ENCODE measurements at places on chromosomes 1 and 21. TPM values are rescaled to one million over a fixed set of nuclear protein-coding genes. Genes with fewer than 3 reads are reported as not detected.

GRCh38 chr21:37249112-37249904 lies 17.8 kb downstream of the VPS26C start:
- H3K27ac ChIP-seq, result no peak overlapping the region
- no peak for DNase-seq
- no peaks in the 10 kb centered on the region for H3K36me3 ChIP-seq
- no peak overlapping the region for H3K4me3 ChIP-seq

DNA sequence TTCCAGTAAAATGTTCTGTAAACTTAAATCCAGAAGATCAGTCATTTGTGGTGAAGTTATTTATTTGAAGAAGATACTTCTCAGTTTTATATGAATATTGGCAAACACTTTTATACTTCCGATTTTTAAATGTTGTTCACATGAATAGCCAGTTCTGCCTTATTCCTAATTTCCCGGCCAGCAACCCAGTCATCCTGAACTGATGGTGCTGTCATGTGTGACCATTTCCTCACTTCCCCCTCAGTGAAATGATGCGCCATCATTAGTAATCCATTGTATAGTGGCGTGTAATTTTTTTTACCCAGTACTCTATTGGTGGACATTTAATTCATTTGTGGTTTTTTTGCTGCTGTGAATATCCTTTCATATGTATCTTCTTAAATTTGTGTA lies 16.4 kb downstream of the GPSM2 start:
- no peaks in the 10 kb centered on the region for H3K27me3 ChIP-seq
- no peak for DNase-seq
- H3K36me3 ChIP-seq, result no peaks in the 10 kb centered on the region
- peaks cover 5% of the 10 kb centered on the region for H3K4me1 ChIP-seq
- no peak overlapping the region for H3K4me3 ChIP-seq

GRCh38 chr1:37169241-37169640 lies 134.9 kb upstream of the GRIK3 start:
- H3K27ac ChIP-seq, result no peak overlapping the region
- no peaks in the 10 kb centered on the region for H3K27me3 ChIP-seq
- no peak overlapping the region for H3K4me3 ChIP-seq
- no peaks in the 10 kb centered on the region for H3K36me3 ChIP-seq
- H3K4me1 ChIP-seq, result no peaks in the 10 kb centered on the region

- no peaks in the 10 kb centered on the region for H3K36me3 ChIP-seq
- no peak overlapping the region for H3K4me3 ChIP-seq
- H3K27ac ChIP-seq, result no peak overlapping the region
- H3K27me3 ChIP-seq, result no peaks in the 10 kb centered on the region
- H3K4me1 ChIP-seq, result no peaks in the 10 kb centered on the region
These were observed 6.8 kb upstream of the NFYC start for GRCh38 chr1:40684669-40685068.

DNA sequence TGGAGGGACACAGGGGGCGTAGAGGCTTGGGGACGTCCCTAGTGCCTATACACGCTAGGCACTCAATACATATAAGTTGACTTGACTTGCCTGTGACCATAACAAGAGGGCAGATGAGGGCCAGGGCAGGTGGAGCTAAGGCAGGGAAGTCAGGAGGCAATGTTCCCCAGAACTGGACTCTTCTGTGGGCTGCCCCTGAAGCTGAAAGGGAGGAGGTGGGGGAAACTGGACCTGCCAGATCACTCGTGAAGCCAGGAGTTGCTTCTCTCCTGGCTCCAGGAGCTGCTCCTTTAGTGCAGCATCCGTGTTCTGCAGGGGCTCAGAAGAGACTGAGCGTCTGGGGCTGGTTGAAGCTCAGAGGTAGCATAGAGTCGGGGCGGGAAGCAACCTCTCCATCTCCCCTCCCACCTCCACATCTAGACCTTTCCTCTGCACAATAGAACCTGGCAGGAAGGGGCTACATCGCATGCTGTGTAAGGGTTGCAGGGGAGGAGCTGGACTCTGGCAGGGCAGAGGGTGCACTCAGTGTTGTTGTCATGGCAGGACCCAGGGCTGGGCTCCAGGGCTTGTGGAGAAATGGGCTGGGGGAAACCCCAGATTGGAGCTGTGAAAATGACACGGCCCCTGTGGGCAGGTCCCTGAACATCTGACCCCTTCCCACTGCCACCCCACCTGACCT lies 2.9 kb upstream of the SEMA4A start:
- no peaks in the 10 kb centered on the region for H3K36me3 ChIP-seq
- H3K4me3 ChIP-seq, result no peak overlapping the region
- H3K4me1 ChIP-seq, result no peaks in the 10 kb centered on the region
- no peaks in the 10 kb centered on the region for H3K27me3 ChIP-seq
- no peak for DNase-seq

OPTC gene
- polyA plus RNA-seq, result not detected

THEMIS2 gene
- 5.7 TPM for polyA plus RNA-seq

PTPN7 gene
- polyA plus RNA-seq, result 1.2 TPM

Data from pancreas (tissue), 10 donors.